ENCODE measurements at places on chromosomes 2 and 18.
A peak's percentile ranks its signal among the peaks of the same experiment; 100 is the strongest.

DNA sequence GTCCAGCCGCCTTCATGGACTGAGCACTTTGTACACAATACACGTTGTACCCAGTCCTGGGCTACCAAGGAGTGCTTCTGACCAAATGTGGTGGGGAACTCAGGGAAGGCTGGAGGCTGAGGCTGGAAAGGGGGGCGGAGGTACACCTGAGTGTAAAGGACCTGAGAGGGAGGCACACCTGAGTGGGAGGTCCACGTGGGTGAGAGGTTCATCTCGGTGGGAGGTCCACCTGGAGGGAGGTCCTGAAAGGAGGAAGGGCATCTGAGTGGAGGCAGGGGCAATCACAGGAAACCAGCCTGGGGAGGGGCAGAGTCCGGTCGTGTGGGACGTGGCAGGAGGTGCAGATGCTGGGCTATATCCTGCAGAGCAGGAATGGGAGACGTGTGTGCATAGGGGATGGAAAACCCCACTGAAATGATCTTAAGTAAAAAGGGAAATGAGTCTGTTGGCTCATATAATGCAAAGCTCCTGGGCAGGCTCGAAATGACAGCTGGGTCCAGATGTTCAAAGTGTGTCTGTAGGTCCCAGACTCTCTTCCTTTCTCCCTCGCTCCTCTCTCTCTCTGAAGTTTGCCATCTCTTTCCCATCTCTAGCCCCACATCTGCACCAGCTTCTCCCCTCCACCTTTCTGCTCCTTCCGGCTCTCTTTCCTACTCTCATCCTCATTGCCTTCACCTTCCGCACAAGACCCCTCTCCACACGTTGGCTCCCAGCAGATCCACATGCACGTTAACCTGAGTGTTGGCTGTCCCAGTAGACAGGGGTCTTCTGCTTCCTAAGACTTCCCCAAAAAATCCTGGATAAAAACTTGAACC is 137.7 kb downstream of the PXDN start:
- DNase-seq = no peak

DNA sequence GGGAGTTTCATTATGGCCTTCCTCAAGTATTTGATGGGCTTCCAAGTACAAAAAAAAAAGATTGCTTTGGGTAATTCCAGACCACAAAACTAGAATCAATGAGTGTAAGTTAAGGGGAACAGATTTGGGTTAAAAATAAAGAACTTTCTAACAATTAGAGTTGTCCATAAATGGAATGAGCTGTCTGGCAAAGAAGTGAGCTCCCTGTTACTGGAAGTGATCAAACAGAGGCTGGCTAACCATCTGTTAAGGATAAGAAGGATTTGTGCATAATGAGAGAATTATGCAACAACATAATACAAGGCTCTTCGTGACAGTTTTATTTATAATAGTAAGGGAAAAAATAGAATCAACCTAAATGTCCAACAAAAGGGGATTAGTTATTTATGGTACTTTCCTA is 44.6 kb upstream of the ACVR1 start:
- no peak for DNase-seq

GRCh38 chr2:235001237-235002133 is 49.7 kb downstream of the SH3BP4 start:
- no peak for DNase-seq

DNA sequence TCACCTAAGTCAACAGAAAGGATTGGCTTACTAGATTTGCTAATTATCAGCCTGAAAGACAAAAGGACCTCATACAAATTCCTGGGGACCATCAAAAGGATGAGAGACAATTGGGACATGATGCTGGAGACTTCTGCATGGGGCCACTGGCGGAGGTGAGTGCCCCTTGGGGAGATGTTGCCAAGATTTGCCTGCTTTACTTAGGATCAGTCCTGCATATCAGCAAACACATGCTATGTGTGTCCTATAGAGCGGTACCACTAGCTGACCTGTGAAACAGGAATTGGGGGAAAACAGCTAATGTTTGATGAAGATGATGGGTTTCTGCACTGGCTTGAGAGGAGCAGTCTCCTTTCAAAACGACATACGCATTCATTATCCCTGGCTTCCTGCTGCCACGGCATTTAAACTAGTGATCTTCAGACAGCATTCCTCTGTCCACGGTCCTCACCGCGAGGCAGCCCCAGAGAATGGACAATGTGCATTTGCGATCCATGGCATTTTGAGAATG is 104.2 kb downstream of the TGIF1 start:
- DNase-seq = no peak

- DNase-seq = no peak
Observed at GRCh38 chr2:81266106-81266505, 961.6 kb upstream of the LRRTM1 start.

- peak; percentile 66 for DNase-seq
Observed at GRCh38 chr18:49650426-49650891, 88.6 kb downstream of the LIPG start.

GRCh38 chr18:49279041-49279440 is 181.4 kb downstream of the DYM start:
- no peak for DNase-seq

DNA sequence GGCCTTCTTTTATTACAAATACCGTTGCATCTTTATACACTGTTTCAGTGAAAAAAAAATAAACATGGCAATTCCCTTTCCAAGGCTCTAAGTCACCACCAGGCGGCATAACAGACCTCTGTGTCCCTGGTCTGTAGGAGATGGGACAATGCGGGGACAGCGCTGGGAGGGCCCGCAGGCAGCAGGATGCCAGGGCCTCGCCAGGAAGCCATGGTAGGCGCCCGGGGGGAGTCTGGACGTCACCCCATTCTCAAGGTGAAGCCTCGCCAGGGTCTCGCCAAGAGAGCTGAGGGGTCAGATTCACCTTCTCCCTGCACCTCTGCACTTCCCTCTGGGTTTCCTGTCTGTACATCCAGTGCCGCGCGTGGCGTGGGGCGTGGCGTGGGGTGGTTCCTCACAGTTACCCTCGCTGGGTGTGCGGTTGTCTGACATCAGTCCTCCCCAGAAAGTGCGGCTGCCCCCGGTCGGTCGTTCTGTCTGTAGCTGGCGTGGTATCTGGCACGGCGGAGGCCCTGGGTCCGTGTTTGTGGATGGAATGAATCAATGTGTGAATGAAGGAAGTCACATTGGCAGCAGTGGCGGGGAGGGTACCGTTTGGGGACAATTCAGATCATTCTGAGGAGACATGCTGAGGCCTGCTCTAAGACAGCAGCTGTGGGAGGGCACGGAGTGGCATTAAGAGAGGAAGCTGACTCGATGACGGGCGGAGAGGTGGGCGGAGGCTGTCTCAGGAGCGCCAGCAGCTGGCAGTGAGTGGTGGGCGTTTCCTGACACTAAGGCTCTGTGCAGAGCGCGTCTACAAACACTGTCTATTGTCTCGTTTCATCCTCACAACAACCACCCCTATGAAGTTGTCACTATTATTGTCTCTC is 46.0 kb downstream of the LRRFIP1 start:
- DNase-seq = peak; percentile 22

DNA sequence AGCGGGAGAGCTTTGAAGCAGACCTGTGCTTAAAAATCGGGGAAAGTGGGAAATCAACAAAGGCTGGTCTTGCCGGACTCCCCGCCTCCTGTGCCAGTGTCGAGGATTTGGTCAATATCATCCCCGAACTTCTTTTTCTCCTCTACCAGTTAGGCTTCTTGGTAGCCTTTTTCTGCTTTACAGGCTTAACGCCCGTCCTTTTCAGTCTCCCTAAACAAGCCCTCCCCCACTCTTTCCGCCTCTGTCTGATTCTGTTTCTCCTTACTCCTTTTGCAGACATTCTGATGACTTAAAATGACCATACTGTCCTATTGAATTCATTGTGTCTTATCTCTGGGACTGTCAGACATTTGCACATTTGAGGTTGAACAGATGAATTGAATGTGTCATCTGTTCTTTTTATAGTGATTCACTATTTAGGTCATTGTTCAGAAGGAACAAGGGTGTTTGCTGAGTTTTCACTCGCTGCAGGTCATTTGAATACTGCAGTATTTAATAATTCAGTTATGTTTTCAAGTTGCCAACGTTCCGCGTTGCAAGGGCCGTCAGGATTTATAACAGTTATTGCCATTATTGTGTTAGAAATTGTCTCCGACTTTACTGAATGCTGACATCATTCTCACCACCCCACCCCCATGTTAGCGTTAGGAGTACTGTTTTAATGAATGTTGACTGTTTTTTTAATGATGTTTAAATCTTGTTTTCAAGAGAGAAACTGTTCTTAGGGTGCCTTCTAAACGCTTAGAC is 1.1 kb downstream of the ITGAV start:
- DNase-seq = peak; percentile 70

DNA sequence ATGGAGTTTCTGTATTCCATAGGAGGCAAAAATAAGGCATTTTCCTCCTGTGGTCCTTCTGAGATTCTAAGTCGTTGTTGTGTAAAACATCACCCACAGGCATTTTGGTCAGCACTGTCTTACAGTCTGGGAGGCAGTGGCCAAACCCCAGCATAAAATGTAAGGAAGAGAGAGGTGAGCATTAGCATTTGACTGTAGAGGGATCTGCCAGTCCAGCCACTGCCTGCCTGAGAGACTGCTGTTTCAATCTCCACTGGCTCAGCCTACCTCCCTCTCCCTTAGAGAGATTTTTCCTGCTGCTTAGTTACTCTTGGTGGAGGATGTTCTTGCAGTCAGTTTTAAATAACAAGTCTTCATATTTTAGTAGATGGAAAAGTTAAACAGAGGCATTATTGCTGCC is 77.0 kb downstream of the ARHGEF33 start:
- no peak for DNase-seq

DNA sequence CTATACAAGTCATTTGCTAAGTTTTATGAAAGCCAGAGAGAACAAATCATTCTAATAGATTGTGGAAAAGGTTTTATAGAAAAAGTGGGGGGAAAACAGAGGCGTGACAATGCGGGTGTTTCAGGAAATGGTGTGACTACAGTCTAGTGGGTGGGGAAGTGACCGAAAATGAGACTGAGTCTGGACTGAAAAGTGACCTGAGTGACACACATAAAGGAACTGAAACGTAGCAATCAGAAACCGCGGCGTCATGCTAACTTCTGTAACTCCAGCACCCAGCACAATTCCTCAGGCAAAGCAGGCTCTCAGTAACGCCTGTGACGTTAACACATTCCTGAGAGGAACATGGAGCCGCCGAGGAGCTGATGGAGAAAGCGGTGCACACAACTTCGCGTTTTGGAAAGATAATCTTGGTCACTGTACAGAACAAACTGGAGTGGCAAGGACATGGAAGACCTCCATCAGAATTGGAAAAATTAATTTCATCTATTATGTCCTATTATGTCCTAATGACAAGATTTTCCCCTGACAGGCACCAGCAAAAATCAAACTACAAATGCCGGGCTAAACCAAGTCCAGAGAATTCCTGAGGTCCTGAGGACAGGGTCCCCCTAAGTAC is 1.4 kb upstream of the CD226 start:
- no peak for DNase-seq

GRCh38 chr2:181984060-181984459 is 1.6 kb upstream of the PPP1R1C start:
- no peak for DNase-seq

DNA sequence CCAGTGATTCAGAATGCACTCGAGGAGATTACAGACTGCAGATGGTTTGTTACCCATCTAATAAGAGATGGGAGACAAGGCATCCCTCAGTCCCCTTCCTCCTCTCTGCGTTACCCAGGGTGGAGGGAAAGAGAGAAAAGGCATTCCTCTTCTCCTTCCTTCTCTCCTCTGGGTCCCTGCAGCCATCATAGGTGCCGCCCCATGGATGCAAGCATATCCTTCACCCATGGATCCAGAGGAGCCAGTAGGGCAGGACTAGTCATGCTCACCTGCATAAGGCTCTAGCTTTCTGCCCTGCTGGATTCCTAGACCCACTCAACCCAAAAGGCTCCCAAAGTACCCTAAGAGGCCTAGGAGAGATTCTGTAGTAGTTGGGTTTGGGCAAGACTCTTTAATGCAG is 20.4 kb downstream of the CMPK2 start:
- peak; percentile 33 for DNase-seq

GRCh38 chr2:240958366-240959213 is 39.8 kb upstream of the SNED1 start:
- no peak for DNase-seq

DNA sequence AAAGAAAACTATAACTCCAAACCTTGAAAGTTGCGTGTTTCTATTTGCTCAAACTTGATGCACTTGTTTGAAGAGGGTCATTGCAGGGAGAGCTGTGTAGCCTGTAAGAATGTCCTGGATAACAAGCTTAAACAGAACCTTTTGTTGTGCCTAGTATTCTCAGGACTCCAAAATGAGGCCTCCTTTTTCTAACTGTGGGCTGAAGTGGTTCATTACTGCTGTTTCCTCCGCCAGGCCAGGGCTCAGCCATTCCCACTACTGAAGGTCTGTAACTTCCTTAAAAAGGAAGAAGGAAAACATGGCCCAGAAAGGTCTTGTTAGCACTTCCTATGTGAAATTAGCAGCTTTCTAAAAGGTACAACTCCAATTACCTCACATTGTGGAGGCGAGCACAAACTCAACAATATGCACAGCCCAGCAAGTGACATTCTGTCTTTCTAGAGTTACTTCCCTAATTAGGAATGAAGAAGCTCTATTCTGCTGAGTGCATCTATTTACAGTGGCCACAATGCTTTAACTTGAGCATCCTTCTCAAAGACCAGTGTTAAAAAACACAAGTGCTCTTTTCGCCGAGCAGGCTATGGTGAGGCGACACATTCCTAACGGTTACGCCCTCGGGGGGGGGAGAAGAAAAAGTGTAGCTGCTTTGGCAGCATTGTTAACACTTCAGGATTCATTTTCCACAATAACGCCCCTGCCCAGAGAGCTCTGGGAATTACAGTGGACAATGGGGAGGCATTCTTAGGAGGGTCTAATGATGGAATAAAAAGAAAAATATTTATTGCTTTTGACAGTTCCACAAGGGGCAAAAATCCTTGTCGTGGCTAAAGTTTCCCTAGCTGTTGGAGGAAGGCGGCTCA is 136.9 kb upstream of the SIX3 start:
- no peak for DNase-seq

- peak; percentile 55 for DNase-seq
Observed at GRCh38 chr18:58290116-58290695, 246.2 kb downstream of the NEDD4L start.

DNA sequence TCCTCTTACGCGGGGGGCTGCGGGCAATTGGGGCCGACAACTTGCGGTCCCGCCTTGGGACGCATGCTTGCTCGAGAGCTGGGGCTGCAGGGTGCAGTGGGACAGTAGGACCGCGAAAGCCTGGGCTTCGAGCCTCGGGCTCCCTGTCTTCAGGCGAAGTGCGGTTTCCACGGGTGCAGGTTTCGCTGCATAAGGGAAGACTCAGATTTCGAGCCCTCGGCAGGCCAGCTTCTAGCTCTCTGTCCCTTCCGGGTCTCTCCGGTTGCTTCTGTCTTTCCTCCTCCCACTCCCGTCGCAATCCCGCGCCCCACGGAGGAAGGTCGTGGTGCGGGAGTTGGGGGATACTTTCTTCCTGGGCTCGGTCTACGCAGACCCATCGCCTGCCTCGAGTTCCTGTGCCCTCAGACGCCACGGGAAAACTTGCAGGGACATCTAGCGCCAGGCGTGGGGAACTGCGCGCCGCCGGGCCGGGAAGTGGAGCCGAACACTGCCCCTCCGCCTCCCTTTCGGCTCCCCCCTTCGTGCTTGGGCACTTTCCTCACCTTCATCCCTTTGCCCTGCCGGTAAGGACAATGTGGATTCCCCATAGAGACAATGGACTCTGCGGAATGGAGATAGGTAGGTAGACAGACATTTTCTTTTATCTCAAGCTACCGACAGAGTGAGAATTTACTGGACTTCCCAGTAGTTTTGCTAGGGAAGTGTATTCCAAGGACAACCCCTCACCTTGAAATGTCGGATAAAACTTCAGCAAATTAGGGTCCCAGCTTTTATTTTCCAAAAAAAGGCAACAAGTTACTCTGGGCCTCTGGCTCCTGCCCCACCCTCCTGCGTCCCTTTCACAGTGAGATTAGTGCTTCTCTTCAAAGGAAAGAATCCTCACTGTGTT is 4.2 kb upstream of the HOXD13 start:
- peak; percentile 47 for DNase-seq

Data from M059J (cell line).